Cardiac fibroblast (primary cell): ENCODE measurements at places on chromosomes 12 and 14.

- DNase-seq = no peak
These were observed 71.1 kb upstream of the SAV1 start for GRCh38 chr14:50739186-50739585.

GRCh38 chr14:71397371-71397770 lies 490.1 kb downstream of the PCNX1 start:
- no peak for DNase-seq

- DNase-seq = peak; percentile 24
These were observed 181.6 kb upstream of the FOXN3 start for GRCh38 chr14:89598548-89599186.

GRCh38 chr14:99189201-99189801 lies 82.7 kb downstream of the BCL11B start:
- DNase-seq = no peak

DNA sequence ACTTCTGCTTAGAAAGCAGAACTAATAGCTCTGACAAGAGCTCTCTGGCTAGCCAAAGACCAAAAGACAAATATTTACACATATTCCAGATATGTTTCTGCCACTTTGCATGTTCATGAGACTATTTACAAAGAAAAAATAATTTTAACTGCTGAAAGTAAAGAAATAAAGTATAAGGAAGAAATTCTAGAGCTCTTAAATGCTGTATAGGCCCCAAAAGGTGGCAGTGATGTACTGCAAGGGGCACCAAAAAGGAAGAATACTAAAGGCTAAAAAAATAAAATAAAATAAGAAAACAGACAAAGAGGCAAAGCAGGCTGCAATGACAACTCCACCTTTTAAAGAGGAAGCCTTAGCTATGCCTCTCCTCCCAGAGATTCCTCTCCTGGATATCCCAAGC lies 23.0 kb downstream of the KLRK1 start:
- DNase-seq = peak; percentile 66

DNA sequence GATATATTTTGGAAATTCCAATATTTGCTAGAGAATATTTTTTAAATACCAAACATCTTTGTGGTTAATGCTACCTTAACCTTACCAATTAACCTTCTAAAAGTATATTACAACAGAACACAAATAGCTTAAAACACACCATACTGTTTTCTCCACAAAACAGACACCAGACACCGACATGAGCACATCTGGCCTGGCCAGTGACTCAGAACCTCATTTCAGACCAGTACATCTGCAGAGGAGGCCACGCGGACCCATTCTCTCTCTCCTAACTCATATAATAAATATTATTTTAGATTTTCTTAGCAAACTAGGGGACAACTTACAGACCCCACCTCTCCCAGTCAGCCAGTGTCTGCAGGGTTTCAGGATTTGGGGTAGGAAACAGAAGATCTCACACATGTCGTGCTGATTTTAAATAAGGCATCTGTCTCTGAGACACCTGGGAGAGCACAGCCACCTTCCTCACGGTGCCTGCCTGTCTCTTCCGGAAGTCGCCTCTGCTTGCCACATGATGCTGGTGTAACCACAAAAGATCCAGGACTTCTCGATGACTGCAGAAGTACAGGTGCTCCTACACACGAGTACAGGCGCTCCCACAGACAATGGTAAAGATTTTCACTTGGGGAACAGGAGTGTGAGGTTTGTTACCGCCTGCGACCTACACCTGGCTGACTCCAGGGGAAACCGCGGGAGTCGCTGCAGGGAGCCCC lies 9.7 kb upstream of the ANKLE2 start:
- no peak for DNase-seq

GRCh38 chr14:48714366-48714765 lies 871.8 kb downstream of the RPS29 start:
- DNase-seq = no peak

GRCh38 chr12:51471111-51471864 lies 46.7 kb downstream of the SLC4A8 start:
- DNase-seq = peak; percentile 3

DNA sequence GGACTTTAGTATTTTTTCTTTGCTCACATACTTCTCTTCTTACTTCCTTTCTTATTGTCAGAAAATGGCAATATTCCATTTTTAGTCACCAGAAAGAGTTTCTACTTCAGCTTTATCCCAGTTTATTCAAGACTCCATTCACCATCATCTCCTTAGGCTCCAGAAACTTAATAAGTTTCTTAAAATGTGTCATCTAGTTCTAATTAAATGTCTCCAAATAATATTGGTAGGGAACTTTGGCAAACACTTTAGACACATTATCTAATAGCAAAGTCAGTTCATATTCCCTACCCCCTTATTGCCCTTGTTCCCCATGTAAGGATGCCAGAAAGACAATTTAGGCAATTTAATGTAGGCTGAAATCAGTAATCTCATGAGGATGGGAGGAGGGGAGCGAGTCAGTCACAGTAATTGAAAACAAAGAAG lies 15.1 kb downstream of the EPYC start:
- no peak for DNase-seq

DNA sequence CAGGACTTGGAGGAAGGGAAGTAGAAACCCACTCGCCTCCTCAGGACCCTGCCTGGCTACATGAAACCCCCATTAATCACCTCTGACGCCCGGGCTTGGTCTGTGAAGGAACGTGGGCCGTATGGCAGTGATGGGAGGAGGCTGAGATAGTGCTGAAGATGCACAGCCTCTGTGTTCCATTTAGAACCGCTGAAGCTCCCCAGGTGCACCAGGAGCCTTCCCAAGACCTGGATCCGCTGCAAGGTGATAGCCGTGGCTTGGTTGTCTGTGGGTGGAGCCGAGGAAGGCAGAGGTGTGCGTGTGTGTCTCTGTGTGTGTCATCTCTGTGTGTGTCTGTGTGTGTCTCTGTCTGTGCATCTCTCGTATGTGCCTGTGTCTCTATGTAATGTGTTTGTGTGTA lies 293.1 kb downstream of the CACNA1C start:
- no peak for DNase-seq

DNA sequence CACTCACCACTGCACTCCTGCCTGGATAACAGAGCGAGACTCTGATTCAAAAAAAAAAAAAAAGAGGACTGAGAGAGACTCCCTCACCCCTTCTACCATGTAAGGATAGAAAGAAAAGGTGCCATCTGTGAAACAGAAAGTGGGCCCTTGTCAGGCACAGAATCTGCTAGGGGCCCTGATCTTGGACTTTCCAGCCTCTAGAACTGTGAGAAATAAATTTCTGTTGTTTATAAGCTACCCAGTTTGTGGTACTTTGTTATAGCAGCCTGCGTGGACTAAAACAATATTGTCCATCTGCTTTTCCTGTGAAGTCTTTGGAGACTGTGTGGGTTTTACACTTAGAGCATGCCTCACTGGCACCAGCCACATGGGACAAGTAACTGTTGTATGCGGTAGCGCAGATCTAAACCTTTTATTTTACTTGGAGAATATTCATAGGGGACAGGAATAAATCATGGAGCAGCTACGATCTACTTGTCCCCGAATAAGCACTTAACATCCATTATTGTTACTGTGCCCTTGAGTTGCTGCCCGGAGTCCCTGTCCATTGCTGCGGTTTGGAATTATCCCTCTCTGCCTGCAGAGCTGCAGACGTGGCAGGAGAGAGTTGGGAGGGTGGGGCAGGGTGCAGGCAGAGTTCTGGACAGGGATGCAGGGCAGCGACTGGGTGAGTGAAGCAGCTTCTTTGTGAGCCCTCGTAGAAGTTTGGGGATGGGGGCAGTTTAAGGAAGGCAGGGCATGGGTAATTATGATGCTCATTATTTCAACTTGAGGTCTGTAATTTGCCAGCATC lies 52.4 kb upstream of the STON2 start:
- DNase-seq = no peak

DNA sequence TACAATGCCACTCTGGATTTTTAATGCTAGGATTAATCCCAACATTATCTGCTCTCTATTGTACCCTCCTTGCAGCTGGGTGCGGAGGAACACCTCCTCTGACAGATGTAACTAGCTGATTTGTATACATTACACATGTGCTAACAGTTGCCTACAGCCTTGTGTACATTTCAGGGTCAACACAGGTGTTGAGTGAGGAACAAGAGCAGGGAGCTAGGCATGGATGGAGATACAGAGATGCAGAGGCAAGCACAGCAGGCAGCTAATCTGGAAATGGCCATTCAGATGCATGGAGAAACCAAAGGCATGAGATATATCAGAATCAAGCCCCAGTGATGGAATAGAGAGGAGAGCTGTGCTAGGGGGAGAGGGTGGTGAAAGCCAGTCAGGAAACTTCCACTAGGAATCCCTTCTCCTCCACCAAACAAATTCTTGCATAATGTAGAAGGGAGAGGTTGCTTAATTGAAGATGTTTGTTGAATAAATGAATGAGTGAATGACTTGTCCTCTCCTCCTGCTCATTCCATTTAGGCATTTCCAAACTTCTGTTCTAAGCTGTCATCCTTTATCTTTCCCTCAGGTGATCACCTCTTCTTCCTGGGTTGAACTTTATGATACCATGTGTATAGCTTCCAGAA lies 313.2 kb downstream of the ATP23 start:
- no peak for DNase-seq

DNA sequence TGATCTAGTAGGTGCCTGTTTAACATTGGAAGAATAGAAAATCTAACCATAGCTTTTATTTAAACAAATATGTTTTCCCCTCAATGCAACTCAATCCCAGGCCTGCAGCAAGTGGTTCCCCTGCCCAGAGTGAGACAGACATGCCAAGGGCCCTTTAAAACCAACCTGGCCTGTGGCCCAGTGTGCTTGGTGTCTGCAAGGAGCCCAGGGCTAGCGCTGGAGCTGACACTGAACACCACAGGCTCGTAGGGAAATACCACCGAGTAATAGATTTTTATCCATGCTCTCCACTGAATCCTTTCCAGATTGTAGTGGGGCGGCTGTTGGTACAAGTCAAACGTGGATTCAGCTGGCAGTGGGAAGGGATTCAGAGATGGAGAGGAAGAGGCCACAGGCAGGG lies 95.6 kb upstream of the NRXN3 start:
- DNase-seq = no peak

GRCh38 chr14:68328509-68328908 lies 464.4 kb downstream of the ZFP36L1 start:
- no peak for DNase-seq

- peak; percentile 52 for DNase-seq
These were observed 10.5 kb upstream of the ZDHHC22 start for GRCh38 chr14:77151918-77152588.

GRCh38 chr12:51771008-51771407 lies 77.5 kb downstream of the FIGNL2 start:
- DNase-seq = no peak

DNA sequence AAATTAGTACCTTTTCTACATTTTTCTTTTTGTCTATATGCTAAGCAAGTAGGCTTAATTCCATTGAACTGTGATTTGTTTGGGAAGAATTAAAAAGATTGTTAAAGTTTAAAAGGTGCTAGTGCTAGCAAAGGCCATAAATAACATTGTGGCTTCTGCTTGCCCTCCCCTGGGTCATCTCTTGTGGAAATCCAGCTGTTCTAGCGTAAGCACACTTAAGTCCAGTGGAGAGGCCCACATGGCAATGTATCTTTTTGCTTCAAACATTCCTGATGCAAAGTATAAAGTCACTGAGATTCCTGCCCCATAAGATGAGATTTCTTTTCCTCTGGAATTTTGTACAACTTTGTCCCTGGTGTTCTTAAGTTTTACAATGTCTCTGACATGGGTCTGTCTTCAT lies 14.4 kb upstream of the ERGIC2 start:
- no peak for DNase-seq

- DNase-seq = no peak
These were observed 273.9 kb downstream of the TRHDE start for GRCh38 chr12:72546106-72546505.

DNA sequence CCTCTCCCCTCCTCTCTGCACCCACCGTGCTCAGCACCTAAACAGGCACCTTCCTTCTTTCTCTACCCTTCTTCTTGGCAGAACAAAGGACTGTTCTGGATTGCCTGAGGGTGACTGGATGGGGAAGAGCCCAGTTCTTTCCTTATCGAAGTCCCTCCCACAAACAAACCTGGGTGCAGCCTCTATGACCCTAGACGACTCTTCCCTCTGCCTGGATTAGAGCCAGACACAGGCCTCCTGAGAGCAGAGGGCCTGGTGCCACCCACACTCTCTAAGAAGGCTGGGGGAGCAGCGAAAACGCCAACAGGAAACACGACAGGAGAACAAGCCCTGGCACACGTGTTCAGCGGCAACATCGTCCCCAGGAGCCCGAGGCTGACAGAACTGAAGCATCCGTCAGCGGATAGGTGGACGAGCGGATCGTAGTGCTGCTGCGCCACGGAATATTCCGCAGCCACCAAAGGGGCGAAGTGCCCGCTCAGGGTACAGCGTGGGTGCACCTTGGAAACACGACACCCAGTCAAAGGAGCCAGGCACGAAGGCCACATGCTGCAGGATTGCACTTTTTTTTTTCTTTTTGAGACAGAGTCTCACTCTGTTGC lies 38.0 kb downstream of the RIMBP2 start:
- no peak for DNase-seq

- no peak for DNase-seq
These were observed 137.9 kb upstream of the ATP2B1 start for GRCh38 chr12:89846473-89847055.

GRCh38 chr12:4960030-4960429 lies 50.3 kb downstream of the KCNA1 start:
- no peak for DNase-seq
